Stimulated activated CD8-positive, alpha-beta memory T cell treated with anti-CD3 and anti-CD28 coated beads, Interleukin-4, amount 100 ng/mL, for 24 hours (primary cell): ENCODE measurements at places on chromosomes 12 and 14.

DNA sequence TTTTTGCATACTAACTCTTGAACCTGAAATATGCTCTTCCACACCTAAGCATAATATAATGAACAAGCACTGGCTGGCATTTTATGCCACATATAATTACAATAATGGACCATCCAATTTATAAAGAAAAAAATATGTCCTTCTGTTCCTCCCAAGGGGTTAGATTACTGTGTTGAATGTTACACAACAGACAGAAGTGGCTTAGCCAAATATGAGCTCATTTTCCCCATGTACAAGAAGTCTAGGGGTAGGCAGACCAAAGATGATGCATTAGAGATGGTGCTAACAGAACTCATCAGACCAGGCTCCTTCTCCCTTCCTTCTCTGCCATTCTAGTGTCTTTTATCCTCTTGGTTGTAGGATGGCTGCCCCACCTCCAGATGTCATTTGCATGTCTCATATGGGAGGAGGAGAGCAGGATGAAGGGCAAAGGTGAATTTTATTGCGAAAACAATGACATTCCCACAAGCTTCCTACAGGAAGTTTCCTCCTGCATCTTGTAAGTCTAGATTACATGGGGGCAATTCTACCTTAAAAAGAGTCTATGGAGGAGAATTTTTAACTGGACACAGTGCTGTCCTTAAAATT, 43.9 kb upstream of the SLC2A13 start:
- no peak for DNase-seq

DNA sequence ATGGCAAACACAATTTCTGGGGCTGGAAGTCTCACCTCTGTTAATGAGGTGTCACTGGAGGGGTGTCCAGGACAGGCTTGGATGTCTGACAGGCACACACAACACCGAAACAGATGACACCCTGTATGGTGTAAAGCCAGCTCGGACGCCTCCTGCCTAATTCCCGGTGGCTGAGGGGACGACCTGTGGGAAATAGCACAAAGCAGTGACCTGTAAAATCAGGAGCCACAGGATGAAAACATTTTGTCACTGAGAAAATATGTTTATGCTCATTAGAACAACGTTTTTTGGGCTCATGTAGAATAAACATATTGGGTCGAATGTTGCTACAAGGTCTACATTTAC, 285.0 kb upstream of the RTL1 start:
- DNase-seq, result no peak

DNA sequence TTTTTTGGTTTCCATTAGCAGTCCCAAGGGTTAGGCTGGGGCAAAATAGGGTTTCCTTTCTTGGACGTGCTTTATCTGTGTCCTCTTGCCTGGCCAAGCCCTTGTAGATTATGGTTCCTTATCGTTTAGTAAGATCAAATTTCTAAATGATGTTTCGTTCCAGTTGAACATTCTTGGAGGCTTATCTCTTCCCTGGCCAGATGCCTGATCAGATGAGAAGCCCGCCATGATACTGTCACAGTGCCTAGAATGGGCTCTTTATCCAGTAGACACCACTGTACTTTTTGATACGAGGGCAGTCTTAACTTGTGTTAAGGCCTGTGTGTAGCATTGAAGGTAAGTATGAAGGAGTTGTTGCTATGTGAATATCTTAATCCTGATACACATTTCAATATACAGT, 76.1 kb upstream of the TMEM263 start:
- no peak for DNase-seq

- DNase-seq, result no peak
Measured at GRCh38 chr12:11694528-11694927, 45.1 kb downstream of the ETV6 start.

DNA sequence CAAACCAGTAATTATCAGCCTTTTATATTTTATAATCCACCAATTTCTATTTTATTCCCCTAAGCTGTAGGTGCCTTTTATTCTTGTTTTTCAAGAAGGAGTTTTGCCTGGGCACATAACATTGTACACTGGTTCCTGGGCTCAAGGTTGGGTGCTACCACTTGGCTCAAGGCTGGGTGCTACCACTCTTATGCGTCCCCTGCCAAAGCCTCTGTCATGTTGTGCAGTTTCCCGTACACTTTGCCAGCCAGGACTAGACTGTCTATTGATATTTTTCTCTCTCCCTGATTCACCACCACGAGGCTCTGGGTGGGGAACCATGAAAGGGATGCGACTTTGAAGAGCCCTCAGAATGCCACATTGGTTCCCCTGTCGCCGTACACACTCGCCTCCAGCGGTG, 52.5 kb upstream of the VASH1 start:
- DNase-seq, result no peak

GRCh38 chr14:60925286-60925685, 55.6 kb downstream of the TRMT5 start:
- no peak for DNase-seq

- DNase-seq, result no peak
Measured at GRCh38 chr12:87667378-87667777, 361.8 kb downstream of the C12orf50 start.

GRCh38 chr14:20295067-20295466, 10.7 kb downstream of the TTC5 start:
- no peak for DNase-seq

DNA sequence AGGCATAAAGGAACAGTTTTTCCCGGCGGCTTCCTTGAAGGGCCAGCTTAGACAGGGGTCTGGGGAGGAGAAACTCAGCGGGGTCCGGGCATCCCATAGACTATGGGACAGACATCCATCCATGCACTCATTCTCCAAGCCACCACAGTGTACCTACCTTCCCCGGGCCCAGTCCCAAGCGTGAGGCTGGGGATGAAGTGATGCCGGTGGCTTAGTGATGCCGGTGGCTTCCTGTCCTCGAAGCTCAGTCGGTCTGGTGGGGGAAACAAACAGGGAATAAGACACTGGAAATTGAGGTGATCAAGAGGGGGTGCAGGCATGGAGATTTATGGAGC, 421 bp downstream of the RTL1 start:
- DNase-seq, result no peak

DNA sequence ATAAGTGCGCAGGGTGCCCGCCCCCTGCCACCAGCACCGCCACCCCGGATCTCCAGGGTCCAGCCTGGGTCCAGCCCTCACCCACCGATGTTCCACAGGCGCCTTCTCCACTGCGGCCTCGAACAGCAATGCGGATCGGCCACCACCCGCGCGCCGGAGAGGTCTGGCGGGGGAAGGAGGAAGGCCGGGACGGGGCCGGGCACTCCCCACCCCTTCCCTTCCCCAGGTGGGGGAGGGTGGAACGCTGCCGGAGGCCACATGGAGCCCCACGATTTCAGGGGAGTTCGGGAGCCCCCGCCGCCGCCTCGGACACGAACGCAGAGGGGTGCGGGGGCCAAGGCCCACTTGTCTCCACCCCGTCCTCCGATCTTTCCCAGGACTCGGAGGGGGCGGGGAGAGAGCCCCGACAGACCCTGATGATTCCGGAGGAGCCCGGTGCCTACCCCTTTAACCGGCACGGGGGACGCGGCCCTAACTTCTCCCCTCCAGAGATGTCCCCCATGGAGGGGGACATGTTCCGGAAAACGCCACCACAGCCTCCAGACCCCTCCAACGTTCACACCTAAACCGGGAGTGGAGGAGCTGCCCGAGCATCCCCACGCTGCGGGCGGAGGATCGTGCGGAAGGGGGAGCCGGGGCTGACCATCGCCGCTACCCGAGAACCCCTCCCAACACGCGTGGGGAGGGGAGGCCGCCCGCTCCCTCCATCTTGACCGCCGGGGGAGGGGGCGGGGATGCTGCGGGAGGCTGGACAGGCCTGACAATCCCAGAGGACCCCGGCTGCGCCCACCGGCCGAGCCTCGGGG, 1.1 kb downstream of the ATXN2 start:
- DNase-seq, result peak; percentile 9

- peak; percentile 30 for DNase-seq
Measured at GRCh38 chr12:50055831-50056638, 1.4 kb upstream of the ASIC1 start.

- DNase-seq, result no peak
Measured at GRCh38 chr12:111085096-111085495, 164.7 kb upstream of the MYL2 start.

- DNase-seq, result no peak
Measured at GRCh38 chr12:106715582-106715981, 58.9 kb upstream of the RIC8B start.

- DNase-seq, result no peak
Measured at GRCh38 chr14:77616133-77616453, 344 bp downstream of the SPTLC2 start.

- no peak for DNase-seq
Measured at GRCh38 chr12:25155022-25155576, 39.9 kb downstream of the DNAI7 start.

GRCh38 chr12:121515615-121516014, 65.2 kb downstream of the KDM2B start:
- DNase-seq, result no peak

DNA sequence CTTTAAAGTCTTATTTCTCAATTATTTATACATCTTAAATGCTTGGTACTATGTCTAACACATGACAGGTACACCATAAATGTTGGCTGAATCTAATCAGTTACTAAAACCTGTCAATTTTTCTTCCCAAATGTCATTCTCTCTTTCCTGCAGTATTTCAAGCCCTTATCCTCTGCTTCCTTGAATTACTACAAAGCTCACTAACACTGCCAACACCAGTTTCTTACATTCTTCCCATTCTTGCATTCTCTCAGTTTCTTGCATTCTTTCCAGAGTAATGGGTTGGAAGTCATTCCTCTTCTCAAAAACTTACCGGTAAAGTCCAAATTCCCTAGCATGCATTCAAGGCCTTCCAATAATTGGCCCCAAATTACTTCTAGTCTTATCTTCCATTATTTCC, 9.6 kb upstream of the SMARCC2 start:
- no peak for DNase-seq

DNA sequence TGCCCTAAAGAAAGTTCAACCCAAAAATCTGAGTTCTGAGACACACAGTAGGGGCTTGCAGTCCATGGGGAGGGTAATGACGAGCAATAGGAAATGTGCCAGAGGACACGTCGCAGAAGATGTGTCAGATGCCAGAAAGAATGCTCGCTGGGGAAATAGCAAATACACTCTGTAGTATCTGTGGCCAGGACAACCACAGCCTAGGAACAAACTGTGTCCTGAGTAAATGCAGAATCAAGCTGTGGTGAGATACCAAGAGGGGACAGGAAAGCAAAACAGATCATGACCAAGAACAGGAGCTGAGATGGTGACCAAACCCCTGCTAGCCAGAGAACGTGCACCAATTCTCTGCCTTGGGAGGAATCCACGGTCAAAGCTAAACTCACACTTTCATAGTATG, 9.1 kb downstream of the CRACR2A start:
- no peak for DNase-seq

GRCh38 chr14:104676694-104677511, 12.5 kb upstream of the INF2 start:
- peak; percentile 48 for DNase-seq

DNA sequence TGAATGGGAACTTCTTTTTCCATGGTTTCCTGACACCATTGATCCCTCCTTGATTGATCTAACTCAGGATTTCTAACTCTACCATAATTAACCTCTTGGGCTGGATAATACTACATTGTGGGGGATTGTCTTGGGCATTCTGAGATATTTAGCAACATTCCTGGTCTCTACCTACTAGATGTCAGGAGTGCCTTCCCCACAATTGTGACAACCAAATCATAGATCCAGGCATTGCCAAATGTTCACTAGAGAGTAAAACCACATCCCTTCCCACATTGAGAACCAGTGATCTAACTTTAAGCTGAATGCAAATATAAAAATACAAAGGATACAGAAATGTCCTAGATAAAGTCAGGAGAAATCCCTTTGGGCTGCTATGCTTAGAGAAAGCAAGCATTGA, 36.9 kb upstream of the CCDC198 start:
- DNase-seq, result no peak
